Umbilical cord (tissue), 2 donors: ENCODE measurements at places on chromosomes 16 and 17. TPM values are rescaled to one million over a fixed set of nuclear protein-coding genes. Genes with fewer than 3 reads are reported as not detected.

- DNase-seq: peak; percentile 47
These were observed 40.8 kb upstream of the BHLHA9 start for GRCh38 chr17:1229349-1229899.

DNA sequence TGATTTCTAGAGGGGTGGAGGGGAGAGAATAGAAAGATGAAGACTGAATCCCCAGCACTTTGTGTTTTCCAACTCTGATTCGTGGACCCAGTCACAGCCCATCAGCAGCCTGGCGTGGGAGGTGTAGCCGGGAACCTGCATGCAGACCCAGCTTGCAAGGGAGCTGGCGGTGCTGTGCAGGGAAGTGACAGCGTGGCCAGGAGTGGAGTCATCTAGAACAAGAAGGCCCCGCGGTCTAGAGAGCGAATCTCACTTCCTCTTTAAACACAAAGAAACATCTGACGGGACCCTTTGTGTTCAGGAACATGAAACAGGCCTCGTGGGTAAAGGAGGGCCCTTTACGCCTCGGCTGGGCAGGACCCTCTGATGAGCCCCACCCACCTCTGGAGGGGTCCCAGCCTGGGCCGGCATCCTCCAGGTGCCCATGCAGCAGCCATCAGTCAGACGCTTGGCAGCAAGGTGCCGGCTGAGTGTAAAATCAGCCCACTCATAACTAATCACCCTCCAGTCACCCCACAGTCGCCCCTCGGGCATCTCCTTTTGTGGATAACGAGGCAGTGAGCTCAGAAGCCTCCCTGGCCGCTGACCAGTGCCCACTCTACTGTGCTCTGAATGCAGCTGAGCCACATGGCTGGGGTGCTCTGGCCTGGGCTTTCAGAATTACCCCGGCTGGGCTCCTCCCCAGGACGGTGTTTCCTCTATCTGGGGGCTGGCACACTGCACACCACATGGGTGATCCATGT, 4.4 kb downstream of the SNAI3 start:
- DNase-seq: no peak

- DNase-seq: peak; percentile 50
These were observed 8.5 kb downstream of the CSF3 start for GRCh38 chr17:40023590-40024292.

DNA sequence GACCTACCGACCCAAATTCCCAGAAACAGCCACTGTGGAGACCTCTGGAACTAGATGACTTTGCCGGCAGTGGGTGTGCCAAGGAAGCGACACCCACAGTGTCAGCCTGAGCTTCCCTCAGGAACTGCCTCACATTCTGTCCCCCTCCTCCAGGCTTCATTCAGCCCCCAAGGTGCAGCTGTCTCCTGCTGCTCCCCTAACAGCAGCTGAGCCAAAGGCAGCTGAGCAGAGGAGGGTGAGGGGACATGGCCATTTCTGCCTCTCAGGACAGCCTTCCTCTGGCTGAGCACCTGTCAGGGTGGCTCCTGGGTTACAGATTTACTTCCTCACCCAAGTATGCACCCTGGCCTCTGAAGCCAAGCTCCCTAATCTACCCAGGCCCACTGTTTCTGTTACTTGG, 22.1 kb upstream of the MTMR4 start:
- DNase-seq: no peak

- peak; percentile 63 for DNase-seq
These were observed 30.9 kb upstream of the MEAK7 start for GRCh38 chr16:84535408-84535807.

DNA sequence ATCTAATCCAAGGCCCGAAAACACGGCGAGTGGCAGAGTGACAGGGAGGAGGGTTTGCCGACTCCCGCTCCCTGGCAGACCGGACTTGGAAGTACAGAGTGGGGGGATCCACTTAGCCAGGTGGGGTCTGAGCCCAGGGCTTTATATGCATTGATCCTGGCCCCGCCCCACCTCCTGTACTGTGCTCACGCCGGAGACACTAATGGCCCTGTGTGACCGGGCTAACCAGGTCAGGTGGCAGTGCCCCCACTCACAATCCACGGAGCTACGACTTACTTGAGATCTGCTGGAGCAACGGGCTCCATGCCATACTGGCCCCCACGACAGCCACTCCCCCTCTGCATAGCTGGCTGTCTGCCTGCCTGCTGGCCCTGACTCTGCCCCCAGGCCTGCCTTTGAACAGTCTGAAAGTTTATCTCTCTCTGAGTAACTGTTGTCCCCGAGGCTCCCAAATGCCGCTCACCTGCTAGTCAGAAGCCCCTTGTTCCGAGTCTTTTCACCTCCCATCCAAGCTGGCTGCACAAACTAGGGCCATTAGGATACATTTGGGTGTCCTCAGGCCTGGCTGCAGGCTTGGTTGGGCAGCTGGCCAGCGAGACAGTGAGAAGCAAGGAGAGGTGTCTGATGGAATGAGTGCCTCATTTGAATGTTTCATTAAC, 28.0 kb downstream of the CACNA1G start:
- DNase-seq: peak; percentile 50

- no peak for DNase-seq
These were observed 37.9 kb downstream of the IRF8 start for GRCh38 chr16:85936816-85937215.

Gene RNF157
- 0.96 TPM for total RNA-seq

Gene MRTFB
- 31.8 TPM for total RNA-seq

- no peak for DNase-seq
These were observed 1.4 kb downstream of the ARSG start for GRCh38 chr17:68292689-68293040.

DNA sequence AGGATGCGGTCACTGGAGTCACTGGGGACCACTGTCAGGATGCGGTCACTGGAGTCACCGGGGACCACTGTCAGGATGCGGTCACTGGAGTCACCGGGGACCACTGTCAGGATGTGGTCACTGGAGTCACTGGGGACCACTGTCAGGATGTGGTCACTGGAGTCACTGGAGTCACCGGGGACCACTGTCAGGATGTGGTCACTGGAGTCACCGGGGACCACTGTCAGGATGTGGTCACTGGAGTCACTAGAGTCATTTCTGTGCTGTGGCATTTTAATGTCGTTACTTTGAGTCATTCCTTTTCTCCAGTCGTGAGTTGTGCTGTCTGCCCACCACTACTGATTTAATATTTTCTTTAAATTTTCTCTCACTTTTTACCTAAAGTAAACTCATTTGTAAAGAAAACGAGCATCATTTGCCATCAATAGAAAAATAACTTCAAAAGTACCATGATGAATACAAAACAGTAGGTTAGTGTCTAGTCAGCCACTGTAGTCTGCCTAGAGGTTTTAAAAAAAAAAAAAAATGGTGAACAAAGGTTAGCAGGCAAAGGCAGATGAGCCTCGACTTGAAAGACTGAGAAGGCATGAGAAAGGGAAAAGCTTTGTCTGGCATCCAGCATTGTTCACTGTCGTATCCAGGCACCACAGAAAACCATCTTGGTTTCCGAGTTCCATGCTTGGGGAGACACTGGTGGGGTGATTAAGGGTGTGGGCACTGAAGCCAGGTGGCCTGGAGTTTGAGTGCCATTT, 346.6 kb downstream of the SNX29 start:
- DNase-seq: no peak

Gene SCNN1B
- total RNA-seq: 1.2 TPM

- no peak for DNase-seq
These were observed 16.3 kb upstream of the DPEP1 start for GRCh38 chr16:89596957-89597649.

DNA sequence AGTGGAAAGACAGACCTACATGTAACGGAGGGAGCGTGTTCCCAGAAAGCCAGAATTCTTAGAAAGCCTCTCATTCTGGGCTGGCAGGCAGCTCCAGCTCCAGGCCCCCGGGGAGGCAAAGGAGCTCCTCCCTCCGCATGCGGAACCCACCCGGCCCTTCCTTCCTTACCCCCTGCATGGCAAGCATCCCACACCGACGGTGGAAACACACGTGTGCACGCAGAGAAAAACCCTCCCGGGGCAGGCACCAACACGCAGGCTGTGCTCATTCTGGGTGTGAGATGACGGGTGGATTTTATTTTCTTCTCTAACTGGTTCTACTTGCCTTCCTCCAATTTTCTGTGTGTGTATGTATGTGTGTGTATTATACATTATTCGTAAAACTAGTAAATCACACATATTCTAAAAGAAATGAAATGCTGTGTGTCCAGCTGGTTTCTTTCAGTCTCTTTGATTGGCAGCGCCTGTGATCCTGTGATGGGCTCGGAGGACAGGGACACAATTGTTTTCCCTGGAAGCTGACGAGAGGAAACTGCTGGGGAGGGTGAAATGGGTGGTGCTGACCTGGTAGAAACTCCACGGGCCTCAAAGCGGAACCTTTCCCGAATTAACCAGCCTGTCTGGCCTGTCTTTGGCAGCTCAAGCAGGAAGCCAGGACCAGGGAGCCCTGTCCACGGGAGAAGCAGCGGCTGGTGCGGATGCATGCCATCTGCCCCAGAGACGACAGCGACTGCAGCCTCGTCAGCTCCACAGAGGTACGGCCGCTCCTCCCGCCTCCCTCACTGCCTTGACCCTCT, 22.2 kb downstream of the CARD14 start:
- peak; percentile 65 for DNase-seq

- no peak for DNase-seq
These were observed 453.3 kb downstream of the WWOX start for GRCh38 chr16:78552716-78553115.

Gene CA7
- total RNA-seq: not detected

GRCh38 chr17:43042025-43042628, 17.1 kb downstream of the RND2 start:
- peak; percentile 52 for DNase-seq

- DNase-seq: peak; percentile 65
These were observed 107.0 kb upstream of the CACNG5 start for GRCh38 chr17:66727634-66728570.

DNA sequence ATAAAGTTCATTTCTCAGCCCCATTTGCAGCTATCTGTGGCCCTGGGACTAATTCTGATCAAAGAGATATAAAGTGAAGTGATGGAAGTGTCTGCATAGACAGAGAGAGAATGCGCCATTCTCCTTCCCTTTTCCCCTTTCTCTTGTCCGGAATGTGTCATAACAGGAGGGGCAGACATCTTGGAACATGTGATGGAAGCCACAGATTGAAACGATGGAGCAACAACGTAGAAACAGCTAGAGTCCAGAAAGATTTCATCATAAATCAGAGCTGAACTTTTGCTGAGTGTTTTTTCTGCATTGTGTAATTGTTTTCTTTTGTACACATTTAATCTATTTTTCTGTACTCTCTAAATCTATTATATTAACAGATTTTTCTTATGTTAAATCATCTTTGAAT, 11.3 kb downstream of the ASGR1 start:
- DNase-seq: no peak

Gene PDIA2
- 9.9 TPM for total RNA-seq

DNA sequence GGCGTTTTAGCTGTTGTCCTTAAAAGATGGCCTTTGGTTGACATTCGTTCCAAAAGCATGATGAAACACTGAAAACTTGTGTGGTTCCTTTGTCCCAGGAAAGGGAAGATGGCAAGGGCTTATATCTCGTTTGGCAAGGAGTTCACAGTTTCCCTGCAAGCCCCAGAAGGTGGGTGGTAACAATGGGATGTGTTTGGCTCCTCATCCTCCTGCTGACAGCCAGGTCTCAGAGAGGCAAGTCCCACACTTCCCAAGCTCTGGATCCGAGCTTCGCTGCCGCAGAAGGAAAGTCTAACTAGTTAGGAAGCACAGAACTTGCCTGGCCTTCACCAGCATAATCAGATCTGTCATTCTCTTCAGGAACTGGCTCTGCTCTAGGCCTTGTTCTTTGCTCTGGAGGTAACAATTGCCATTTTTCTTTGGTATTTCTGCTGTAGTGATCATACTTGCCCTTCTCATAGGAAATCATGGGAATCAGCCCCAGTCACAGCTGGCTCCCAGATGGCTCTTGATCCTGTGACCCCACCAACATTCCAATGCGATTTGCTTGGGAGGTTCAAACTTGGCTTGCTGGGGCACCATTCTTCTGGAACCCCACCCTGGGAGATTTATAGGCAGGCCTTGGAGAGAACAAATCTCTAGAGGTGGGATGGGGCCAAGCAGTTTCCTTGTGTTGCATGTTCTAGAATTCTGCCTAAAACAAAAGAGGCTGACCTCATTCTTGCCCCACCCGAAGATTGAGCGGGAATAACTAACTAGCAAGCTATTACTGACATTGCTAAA, 17.9 kb downstream of the KPNA2 start:
- DNase-seq: peak; percentile 52

GRCh38 chr17:65918500-65918899, 273.4 kb downstream of the CEP112 start:
- DNase-seq: peak; percentile 79

Gene TBC1D3
- total RNA-seq: 2.2 TPM

GRCh38 chr17:69503711-69504110, 89.2 kb downstream of the MAP2K6 start:
- no peak for DNase-seq

Gene MMP28
- 113 TPM for total RNA-seq

GRCh38 chr16:83666449-83666848, 141.3 kb upstream of the HSBP1 start:
- DNase-seq: no peak

DNA sequence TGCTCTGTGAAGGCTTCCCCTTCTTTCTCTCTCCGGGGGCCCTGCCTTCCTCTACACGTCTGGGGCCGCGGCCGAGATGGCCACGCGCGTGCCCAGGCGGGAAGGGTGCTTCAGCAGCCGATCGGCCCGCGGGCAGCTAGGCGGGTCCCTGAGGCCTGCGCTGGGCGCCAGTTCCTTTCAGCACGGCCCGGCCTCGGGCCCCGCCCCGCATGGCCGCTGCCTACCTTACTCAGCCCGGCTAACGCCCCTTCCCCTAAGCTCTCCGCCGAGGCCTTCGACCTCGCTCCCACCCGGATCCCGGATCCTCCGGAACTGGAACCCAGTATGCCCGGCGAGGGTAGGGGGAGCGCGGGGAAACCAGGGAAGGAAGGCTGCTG, 335 bp downstream of the TMEM11 start:
- DNase-seq: no peak

Gene FOXN1
- total RNA-seq: not detected

DNA sequence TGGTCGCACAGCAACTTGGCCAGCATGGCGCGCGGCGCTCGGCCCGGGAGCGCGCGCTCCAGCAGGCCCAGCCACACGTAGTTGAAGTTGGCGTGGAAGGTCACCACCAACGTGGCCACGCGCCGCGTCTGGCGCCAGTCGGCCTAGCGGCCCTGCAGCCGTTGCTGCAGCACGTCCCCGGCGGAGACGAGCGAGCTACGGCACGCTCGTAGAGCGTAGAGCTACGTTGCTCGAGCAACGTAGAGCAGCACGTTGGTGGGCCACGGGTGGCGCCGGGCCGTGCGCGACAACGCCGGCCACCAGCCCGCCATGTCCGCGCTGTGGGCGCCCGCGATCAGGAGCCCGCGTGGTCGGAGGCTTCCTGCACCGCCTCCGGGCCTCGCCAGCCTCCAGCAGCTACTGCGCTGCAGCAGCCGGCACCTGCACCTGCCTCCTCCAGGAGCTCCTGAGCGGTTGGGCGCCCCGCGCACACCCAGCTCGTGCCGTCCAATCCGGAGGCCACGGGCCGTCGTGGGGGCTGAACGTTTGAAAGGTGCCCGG, 13.4 kb upstream of the SULT1A1 start:
- peak; percentile 45 for DNase-seq
